Suprapubic skin (tissue), 4 donors: ENCODE measurements at places on chromosomes 4 and X. TPM values are rescaled to one million over a fixed set of nuclear protein-coding genes. Genes with fewer than 3 reads are reported as not detected.

The ANTXR2 gene
- total RNA-seq = 15.4 TPM

The MAOA gene
- 129 TPM for total RNA-seq

The DKK2 gene
- total RNA-seq = 1.4 TPM

The FAT1 gene
- 108 TPM for total RNA-seq

The GAGE1 gene
- total RNA-seq = not detected

The BGN gene
- total RNA-seq = 40.7 TPM
